ENCODE measurements at places on chromosomes 6 and 20.

- no peak for DNase-seq
- no peak overlapping the region for H3K4me3 ChIP-seq
- no peaks in the 10 kb centered on the region for H3K27me3 ChIP-seq
- peaks cover 3% of the 10 kb centered on the region for H3K36me3 ChIP-seq
- H3K27ac ChIP-seq, result no peak overlapping the region
- peaks cover 15% of the 10 kb centered on the region for H3K4me1 ChIP-seq
Observed at GRCh38 chr20:18412221-18412901, 54.5 kb downstream of the DZANK1 start.

- H3K4me3 ChIP-seq, result no peak overlapping the region
- no peak overlapping the region for H3K27ac ChIP-seq
- no peak for DNase-seq
- no peaks in the 10 kb centered on the region for H3K27me3 ChIP-seq
- H3K4me1 ChIP-seq, result no peaks in the 10 kb centered on the region
Observed at GRCh38 chr20:37007898-37008649, 56.6 kb upstream of the SAMHD1 start.

DNA sequence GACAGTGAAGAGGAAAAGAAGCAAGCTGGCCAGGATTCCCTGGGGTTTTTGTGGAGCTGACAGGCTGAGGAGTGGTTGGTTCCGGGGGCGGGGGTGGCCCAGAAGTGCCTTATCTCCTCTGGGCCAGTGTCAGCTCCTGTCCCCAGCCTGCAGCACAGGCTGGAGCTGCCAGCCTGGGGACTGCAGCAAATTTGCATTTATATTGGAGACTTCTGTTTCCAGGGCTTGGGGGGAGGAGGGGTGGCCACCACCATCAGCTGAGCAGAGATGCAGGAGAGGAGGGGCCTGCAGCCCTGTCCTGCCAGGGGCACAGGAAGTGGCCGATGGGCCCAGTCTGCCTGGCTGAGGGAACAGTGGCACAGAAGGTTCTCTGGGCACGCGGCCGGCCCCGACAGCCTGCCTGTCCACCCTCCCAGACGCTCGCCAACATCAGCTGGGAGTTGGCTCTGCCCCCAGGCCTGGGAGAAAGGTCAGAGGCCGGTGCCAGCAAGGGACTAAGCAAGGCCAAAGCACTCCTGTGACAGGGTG lies 24.3 kb upstream of the SCRT2 start:
- H3K4me3 ChIP-seq, result no peak overlapping the region
- H3K27ac ChIP-seq, result no peak overlapping the region
- peaks cover 13% of the 10 kb centered on the region for H3K4me1 ChIP-seq
- H3K36me3 ChIP-seq, result no peaks in the 10 kb centered on the region

DNA sequence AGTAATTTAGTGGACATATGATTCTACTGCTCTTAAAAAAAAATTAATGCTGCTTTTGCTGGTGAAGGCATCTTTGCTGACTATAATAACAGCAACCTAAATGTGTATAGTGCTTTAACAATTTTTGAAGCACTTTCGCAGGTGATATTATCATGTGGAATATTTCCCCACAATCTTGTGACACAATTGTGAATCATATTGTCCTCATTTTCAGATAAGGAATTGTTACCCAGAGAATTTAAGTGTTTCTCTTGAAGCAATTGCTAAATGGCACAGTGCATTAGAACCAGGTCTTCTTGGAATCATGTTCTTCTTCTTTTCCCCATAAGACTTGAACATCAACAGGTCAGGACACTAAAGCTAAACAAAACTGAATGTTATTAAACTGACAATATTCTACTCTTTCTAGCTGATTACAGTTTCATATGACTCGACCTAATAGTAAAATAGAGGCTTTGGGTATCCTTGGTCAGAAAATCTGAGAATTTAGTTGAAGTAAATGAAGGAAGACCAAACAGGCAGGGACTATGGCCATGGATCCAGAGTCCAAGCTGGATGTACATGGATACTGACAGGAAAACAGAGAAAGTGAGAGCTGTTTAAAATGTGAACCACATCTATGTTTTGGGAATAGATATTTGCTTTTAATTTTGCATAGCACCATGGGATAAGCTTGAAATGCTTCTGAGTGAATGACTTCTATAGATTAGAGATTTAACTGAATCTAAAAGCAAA lies 121.8 kb upstream of the SLC35B3 start:
- no peaks in the 10 kb centered on the region for H3K27me3 ChIP-seq
- no peak overlapping the region for H3K4me3 ChIP-seq
- H3K4me1 ChIP-seq, result no peaks in the 10 kb centered on the region

DNA sequence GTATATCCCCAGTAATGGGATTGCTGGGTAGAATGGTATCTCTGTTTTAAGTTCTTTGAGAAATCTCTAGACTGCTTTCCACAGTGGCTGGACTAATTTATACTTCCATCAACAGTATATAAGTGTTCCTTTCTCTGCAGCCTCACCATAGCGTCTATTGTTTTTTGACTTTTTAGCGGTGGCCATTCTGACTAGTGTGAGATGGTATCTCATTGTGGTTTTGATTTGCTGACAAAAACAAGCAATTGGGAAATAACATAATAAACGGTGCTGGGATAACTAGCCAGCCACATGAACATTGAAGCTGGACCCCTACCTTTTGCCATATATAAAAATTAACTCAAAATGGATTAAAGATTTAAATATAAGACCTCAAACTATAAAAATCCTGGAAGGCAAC lies 14.2 kb downstream of the OR2A4 start:
- H3K27me3 ChIP-seq, result no peaks in the 10 kb centered on the region
- no peak overlapping the region for H3K4me3 ChIP-seq
- no peaks in the 10 kb centered on the region for H3K36me3 ChIP-seq
- no peak overlapping the region for H3K27ac ChIP-seq

GRCh38 chr20:17909869-17910321 lies 58.7 kb downstream of the SNX5 start:
- no peak for DNase-seq
- no peak overlapping the region for H3K4me3 ChIP-seq
- H3K4me1 ChIP-seq, result peaks cover 14% of the 10 kb centered on the region
- H3K36me3 ChIP-seq, result no peaks in the 10 kb centered on the region
- no peaks in the 10 kb centered on the region for H3K27me3 ChIP-seq

- H3K27me3 ChIP-seq, result no peaks in the 10 kb centered on the region
- no peak for DNase-seq
- H3K27ac ChIP-seq, result no peak overlapping the region
- no peaks in the 10 kb centered on the region for H3K4me1 ChIP-seq
Observed at GRCh38 chr20:7696311-7696710, 243.9 kb downstream of the HAO1 start.

- no peak overlapping the region for H3K27ac ChIP-seq
- H3K4me3 ChIP-seq, result no peak overlapping the region
- H3K4me1 ChIP-seq, result no peaks in the 10 kb centered on the region
Observed at GRCh38 chr6:68059899-68060298, 575.2 kb upstream of the ADGRB3 start.

DNA sequence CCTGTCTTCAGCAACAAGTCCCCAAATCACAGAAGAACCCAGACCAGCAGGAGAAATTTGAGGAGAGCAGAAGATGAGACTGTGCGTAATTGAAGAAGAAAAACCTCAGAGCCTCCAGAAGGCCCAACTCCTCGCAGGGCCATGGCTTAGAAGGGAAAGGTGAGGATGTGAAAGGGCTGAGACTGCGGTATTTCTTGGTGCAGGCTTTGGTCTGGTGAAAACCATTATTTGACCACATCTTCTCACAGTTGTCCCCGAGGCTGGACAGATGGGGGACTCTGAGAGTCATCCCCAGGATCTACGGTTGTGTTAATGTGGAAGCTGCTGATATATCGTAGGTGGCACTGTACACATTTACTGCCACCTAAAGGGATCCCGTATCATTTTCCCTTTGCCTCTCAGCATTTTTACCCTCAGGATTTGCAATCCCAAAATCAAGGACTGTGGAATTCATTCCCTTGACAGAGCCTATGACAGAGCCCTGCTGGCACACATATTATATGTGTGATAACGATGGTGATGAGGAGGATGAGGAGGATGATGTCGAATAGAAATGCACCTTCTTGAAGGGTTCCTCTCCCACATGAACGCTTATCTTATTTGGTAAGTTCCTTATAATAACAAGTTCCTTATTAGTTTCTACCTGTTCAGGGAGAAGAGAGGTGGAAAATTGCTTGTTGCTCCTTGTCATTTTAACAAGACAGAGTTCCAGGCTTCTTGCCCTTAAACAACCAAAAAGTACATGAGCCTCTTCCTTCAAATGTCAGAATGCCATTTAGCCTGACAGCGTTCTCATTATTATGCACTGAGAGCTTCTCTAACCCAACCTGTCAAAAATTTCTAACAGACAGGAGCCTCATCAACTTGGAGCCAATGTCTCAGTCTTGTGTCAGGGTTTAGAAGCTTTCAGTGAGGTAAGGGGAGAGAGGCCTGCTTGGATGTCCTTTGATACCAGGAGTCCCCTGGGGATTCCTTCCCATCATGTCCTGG lies 135.8 kb downstream of the PXDC1 start:
- peaks cover 21% of the 10 kb centered on the region for H3K4me1 ChIP-seq
- no peaks in the 10 kb centered on the region for H3K27me3 ChIP-seq
- no peaks in the 10 kb centered on the region for H3K36me3 ChIP-seq
- H3K27ac ChIP-seq, result no peak overlapping the region
- H3K4me3 ChIP-seq, result no peak overlapping the region

- H3K27ac ChIP-seq, result peak overlapping the region; percentile 37
- no peak for DNase-seq
- H3K4me3 ChIP-seq, result no peak overlapping the region
- H3K36me3 ChIP-seq, result peaks cover 18% of the 10 kb centered on the region
- peaks cover 59% of the 10 kb centered on the region for H3K4me1 ChIP-seq
Observed at GRCh38 chr6:3380344-3381232, 76.3 kb downstream of the SLC22A23 start.

- H3K27me3 ChIP-seq, result no peaks in the 10 kb centered on the region
- no peak overlapping the region for H3K4me3 ChIP-seq
- no peak overlapping the region for H3K27ac ChIP-seq
Observed at GRCh38 chr6:130537447-130537846, 171.6 kb downstream of the TMEM200A start.

DNA sequence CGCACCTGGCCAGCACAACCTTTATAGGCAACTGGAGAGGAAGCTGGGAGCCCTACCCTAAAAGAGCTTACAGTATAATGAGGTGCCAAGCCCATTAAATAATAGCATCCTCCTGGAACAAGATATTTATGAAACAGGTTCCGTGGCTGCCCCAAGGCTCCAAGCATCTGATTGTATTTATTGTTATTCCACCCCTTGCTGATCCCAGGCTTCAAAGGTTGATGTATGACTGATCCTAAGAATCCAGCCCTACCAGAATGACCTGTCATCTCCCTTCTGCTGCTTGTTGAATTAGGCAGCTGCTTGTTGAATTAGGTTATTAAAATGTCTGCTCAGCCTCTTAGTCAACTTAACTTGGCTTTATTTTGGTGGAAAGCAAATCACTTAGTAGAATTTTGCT lies 35.2 kb upstream of the SASH1 start:
- H3K4me3 ChIP-seq, result peak overlapping the region; percentile 59
- H3K27ac ChIP-seq, result peak overlapping the region; percentile 95
- no peaks in the 10 kb centered on the region for H3K36me3 ChIP-seq

- no peaks in the 10 kb centered on the region for H3K27me3 ChIP-seq
- peaks cover 40% of the 10 kb centered on the region for H3K4me1 ChIP-seq
- no peak overlapping the region for H3K27ac ChIP-seq
- DNase-seq, result no peak
Observed at GRCh38 chr6:126526996-126527606, 187.2 kb downstream of the CENPW start.

DNA sequence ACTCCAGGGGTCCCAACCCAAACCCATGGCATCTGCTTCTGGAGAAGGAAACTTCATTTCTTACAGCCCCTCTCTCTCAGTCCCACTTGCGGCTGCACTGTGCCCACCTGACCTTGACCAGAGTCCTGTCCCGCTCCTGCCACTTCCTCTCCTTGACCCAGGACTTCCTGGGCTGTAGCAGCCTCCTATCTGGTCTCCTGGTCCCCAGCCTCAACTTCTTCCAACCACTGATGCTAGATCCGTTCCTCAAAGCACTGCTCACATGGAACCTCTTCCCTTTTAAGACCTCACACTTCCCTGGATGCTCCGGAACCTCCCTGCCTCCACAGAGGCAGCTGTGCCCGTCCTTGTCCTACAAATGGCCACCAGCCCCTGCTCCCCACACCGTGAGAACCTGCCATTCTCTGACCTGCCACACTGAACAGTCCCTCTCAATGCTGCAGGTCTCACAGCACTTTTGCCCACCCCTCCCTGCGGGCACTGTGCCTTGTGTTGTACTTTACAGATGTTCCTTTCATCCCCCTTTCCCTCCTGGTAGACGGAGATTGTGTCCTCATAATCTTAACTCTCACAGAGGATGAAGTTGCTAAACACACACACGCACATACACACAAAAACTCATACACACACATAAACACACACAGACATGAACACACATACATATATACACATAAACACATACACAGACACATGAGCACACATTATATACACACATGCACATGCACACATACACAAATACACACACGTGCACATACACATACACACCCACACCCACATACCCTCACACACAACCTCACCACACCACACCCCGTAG lies 59.6 kb upstream of the NXT1 start:
- no peak for DNase-seq
- peaks cover 11% of the 10 kb centered on the region for H3K27me3 ChIP-seq
- H3K27ac ChIP-seq, result no peak overlapping the region
- peaks cover 21% of the 10 kb centered on the region for H3K4me1 ChIP-seq
- no peak overlapping the region for H3K4me3 ChIP-seq

DNA sequence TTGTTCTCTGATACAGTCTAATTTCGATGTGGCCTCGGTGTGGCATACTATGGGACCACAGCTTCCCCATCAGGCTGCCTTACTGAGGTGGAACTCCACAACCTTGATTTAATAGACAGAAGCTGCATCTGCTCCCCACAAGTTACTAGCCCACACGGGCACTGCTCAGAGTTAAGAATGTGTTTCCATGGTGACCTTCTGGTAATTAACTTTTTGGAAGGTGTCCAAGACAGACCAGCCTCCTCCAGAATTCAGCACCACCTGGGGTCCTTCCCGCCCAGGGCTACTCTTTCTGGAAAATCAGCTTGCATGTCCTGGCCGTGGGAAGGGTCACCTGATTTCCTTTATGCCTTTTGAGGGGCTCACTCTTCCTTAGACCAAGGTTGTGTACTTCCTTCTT lies 48.7 kb upstream of the CDH4 start:
- H3K27ac ChIP-seq, result no peak overlapping the region
- H3K36me3 ChIP-seq, result no peaks in the 10 kb centered on the region
- DNase-seq, result no peak

GRCh38 chr6:50608421-50608820 lies 104.9 kb upstream of the TFAP2D start:
- peaks cover 6% of the 10 kb centered on the region for H3K27me3 ChIP-seq
- DNase-seq, result no peak
- H3K36me3 ChIP-seq, result no peaks in the 10 kb centered on the region

- peak; percentile 79 for DNase-seq
- H3K4me3 ChIP-seq, result peak overlapping the region; percentile 34
- no peak overlapping the region for H3K27ac ChIP-seq
- peaks cover 5% of the 10 kb centered on the region for H3K4me1 ChIP-seq
- no peaks in the 10 kb centered on the region for H3K36me3 ChIP-seq
- peaks cover 79% of the 10 kb centered on the region for H3K27me3 ChIP-seq
Observed at GRCh38 chr20:46174469-46175126, 56.5 kb downstream of the CD40 start.

- H3K36me3 ChIP-seq, result no peaks in the 10 kb centered on the region
- H3K4me3 ChIP-seq, result no peak overlapping the region
- peaks cover 6% of the 10 kb centered on the region for H3K4me1 ChIP-seq
Observed at GRCh38 chr6:39850736-39851297, 58.6 kb downstream of the DAAM2 start.

All from type B pancreatic cell (in vitro differentiated cells).